ENCODE measurements at places on chromosomes 11 and 22. TPM values are rescaled to one million over a fixed set of nuclear protein-coding genes. Genes with fewer than 3 reads are reported as not detected.

DNA sequence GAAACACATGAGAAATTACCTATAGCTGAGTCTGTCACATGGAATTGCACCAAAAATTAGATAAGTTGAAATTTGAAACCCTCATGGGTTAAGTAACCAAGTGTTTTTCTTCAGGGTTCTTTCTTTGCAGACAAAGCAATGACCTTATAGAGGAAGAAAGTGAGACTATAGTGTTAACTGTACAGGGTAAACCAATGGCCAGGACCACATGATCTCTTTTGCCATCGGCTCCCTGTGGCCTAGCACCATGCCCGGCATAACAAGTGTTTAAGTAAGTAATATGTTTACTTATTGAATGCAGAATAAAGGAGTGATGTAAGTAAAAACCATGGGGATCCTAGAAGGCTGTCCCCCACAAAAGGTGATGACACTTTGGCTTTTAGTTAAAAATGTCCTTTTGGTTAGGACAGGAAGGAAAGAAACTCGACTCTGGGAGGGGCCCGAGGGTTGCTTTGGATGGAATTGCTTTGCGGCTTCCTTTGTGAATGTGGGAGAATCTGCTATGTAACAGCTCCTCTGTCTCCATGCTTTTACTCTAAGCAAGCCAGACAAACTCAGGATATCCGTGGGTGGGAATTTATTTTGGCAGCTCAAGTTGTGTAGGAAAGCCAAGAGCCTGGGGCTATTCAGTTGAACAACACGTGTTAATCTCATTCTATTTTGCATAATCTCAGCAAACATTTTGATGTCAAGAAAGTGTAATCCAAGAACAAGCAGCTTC, 454.7 kb downstream of the INSC start:
- H3K36me3 ChIP-seq, result peaks cover 4% of the 10 kb centered on the region
- H3K27me3 ChIP-seq, result no peaks in the 10 kb centered on the region
- H3K4me3 ChIP-seq, result no peak overlapping the region
- DNase-seq, result no peak
- peaks cover 24% of the 10 kb centered on the region for H3K4me1 ChIP-seq

DNA sequence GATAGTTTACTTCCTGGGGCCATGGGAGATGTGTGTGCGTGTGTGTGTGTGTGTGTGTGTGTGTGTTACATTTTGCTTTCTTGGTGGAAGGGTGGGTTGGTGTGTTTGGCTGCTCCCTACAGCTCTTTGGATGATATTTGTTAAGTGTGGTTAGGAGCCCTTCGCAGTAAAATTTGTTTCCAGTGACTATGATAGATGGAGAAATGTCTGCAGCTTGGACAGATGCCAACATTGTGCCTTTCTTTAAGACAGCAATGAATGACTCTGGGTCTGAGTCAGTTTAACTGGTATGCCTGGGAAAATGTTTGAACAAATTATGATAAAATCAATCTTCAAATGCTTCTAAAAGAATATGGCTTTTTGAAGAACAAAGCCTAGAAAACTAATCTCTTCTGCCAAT, 102.7 kb upstream of the TRPC6 start:
- no peak for DNase-seq
- no peak overlapping the region for H3K27ac ChIP-seq
- H3K36me3 ChIP-seq, result no peaks in the 10 kb centered on the region
- H3K4me3 ChIP-seq, result no peak overlapping the region
- no peaks in the 10 kb centered on the region for H3K4me1 ChIP-seq

OR8G5 gene
- not detected for total RNA-seq

GRCh38 chr22:28607795-28608194, 71.8 kb downstream of the TTC28 start:
- no peaks in the 10 kb centered on the region for H3K27me3 ChIP-seq
- peaks cover 19% of the 10 kb centered on the region for H3K36me3 ChIP-seq
- peaks cover 23% of the 10 kb centered on the region for H3K4me1 ChIP-seq
